ENCODE measurements at places on chromosomes 7 and 10. TPM values are rescaled to one million over a fixed set of nuclear protein-coding genes. Genes with fewer than 3 reads are reported as not detected.
A peak's percentile ranks its signal among the peaks of the same experiment; 100 is the strongest.

SFRP5 gene
- total RNA-seq, result 23.0 TPM

LRRD1 gene
- not detected for total RNA-seq

GRCh38 chr10:93813507-93814465 is 56.0 kb downstream of the LGI1 start:
- DNase-seq, result peak; percentile 81

DNA sequence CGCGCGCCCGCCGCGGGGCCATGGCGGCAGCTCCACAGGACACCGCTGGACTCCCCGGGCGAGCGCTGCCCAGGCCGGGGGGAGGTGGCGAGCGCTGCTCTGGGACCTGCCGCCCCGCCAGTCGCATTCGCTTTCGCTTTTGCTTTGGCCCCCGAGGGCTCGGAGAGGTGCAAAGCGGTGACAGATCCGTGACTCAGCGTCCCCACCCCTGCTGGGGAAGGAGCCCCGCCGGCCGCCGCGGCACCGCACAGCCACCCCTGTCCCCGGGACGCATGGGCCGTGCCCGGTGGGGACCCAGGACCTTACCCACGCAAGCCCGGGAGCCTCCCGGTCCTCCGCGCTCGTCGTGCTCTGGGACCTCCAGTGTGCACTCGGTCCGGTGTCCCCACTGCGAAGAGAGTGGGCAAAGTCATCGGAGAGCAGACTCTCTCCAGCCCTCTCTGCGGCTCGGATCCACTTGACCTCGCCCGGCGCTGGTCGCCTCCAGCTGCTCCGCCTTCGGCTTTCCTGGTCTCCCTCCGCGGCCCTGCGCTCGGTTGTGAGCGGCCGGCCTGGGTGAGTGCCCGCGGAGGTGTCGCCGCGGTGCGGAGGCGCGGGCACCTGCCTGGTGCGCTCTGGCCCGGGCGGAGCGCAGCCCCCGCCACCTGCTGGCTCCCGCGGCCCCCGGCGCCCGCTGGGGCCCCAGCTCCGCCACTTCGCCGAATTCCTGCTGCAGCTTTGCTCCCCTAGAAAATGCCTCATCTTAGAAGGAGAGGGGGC is at the start of gene IL15RA:
IL15RA (minus strand) TSS at position 73 of the 759 bp plus-strand sequence; CDS start at position 22, 51 bp downstream.
- DNase-seq, result peak; percentile 94

DNA sequence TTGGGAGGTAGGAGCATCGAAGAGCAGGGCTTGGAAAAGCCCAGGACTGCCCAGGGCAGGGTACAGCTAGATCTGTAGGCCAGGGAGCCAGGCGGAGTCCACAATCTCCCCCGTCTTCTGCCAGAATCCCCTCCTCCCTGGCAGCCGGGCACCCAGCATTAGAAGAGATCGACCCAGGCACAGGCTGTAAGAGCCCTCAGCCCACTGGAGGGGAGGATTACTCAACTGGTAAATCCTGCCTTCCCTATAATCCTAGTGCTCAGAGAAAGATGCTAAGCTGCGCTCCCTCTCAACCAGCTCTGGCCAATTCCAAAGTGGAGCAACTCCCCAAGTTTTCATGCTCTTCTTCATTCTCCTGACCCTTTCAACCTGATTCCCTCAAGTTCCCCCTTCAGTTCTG is 3.2 kb downstream of the SPOCK2 start:
- no peak for DNase-seq
